ENCODE measurements at places on chromosomes 16 and 17.

DNA sequence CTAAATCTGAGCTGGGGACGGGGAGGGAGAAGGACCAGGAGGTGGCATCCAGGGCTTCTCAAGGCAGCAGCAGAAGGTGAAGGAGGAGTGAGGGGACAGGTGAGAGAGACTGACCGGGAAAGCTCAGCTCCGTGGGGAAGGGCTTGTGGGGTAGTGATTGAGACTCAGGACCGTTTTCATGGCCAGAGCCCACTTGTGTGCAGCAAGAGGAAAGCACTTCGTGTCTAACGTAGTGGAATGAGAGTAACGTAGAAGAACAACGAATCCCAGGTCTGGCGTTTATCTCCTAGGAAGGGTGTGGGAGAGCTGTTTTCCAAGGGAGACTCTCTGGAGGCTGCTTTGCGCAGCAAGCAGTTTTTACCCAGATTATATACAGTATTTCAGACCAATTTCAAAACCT lies 1.3 kb upstream of the CDH3 start:
- DNase-seq: no peak

DNA sequence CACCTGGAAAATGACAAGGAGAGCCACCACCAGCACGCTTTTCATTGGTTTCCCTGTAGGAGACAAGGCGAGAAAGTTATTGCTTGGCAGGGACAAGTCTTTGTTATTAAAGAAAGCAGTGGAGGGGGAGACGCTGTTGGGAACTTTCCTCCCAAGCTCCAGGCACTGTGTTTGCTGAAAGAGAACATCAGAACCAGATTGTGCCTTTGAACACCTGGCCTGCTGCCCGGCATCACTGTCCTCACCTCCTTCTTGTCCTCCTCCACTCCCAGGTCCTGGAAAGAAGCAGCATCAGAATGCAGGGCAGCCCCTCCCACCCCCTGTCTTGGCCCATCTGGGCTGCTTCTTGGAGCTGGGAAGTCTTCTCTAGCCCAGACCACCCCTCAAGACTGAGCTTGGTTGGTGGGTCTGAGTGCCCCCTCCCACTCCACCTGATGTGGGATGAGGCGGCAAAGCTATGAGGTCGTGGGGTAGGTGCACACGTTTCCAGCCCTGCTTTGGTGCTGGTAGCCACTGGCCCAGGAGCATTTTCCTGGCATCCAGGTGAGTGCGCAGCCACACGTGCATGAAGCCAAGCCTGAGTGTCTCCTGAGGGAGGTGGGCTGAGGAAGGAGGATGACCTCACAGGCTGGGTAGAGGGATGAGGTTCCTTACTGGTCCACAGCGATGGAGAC lies 6.2 kb downstream of the CCR7 start:
- no peak for DNase-seq

DNA sequence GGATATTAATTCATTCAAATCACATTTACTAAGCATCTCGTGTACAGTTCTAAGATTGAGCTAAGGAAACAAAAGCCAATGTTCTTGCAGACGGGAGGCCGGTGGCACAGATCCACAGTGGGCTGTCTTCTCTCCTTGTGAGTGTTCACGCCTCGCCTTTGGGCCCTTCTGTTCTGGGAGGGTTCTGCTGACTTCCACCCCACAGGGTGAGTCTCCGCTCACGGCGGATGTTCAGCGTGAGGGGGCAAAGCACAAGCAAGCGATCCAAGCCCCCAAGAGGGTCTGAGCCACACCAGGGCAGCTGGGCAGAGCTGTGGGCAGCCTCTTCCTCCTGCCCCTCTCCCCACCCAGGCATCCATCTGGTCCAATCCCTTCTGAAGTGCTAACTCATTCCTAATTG lies 84.3 kb upstream of the DOC2B start:
- no peak for DNase-seq

GRCh38 chr16:10838621-10839278 lies 20.2 kb upstream of the TVP23A start:
- no peak for DNase-seq

GRCh38 chr16:1019231-1020090 lies 37.9 kb downstream of the SOX8 start:
- DNase-seq: no peak

- no peak for DNase-seq
Observed at GRCh38 chr17:72846399-72846798, 246.1 kb downstream of the SLC39A11 start.

DNA sequence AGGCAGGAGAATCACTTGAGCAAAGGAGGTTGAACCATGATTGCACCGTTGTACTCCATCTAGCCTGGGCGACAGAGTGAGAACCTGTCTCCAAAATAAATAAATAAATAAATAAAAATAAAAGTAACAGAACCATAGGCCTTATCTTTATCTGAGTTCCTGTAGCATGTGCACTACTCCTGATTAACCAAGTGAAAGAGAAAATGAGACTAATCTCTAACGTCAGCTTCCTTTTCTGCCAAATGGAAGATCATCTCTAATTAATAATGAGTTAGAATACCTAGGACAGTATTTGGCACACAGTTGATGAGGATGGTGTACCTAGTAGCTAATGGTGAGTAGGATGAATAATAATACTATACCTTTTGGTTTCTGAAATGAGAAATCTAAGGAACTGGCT lies 520.4 kb downstream of the WWOX start:
- no peak for DNase-seq

DNA sequence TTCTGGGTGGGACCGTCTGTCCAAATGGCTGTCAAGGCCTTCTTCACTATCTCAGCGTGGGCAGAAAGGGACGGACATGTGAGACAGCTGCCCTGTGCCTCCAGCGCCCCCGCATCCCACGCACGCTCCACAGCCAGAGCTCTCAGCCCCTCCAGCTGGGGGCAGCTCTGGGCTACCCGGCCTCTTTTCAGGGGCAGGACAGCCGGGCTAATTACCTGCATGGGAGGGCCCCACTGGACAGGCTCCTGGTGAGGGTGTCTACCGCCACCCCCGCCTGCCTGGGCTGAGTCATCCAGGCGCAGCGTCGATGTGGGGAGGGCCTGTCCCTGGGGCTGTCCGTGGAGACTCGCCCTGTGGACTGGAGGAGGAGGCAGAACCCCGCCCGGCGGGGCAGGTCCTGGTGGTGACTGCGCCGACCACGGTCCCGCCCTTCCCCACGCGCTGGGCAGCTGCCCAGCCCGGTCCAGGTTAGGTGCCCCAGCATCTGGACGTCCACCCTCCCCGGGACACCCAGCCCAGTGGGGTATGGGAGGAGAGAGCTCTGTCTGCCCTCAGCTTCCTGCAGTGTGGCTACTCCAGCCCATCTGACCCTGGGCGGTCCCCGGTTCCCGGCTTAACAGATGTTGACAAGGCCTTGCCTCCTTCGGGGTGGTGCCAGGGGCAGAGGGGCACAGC lies 5.9 kb upstream of the METRNL start:
- no peak for DNase-seq

GRCh38 chr17:12922120-12922519 lies 95.7 kb downstream of the ELAC2 start:
- no peak for DNase-seq

DNA sequence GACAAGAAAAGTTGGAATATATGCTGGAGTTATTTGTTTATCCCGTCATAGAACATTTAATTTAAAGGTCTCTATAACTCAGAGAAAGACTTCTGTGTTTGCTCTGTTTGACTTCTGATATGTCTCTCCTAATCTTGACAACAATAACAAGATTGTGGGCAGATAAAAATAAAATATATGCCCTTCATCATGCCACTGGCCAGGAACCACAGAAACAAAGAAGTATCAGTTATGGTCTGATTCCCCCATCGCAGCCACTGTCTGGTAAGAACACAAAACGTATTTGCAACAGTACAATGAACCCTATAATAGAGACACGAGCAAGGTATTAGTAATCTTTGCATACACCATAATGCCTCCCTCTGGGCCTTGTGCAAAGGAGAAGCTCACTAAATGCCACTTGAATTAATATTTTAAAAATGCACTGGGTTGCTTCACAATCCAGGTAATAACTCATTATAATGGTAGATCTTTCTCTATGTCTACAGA lies 1498.3 kb downstream of the CDH11 start:
- DNase-seq: no peak

DNA sequence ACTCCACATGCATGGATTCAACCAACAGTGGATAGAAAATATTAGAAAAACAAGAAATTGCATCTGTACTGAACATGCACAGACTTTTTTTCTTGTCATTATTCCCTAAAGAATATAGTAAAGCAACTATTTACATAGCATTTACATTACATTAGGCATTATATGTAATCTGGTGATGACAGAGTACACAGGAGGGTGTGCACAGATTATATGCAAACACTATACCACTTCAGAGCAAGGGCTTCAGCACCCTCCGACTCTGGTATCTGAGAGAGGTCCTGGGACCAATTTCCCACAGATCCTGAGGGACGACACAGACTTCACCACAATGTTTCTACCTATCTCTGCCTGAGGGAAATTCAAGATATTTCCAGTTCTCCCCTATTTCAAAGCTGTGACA lies 25.3 kb upstream of the KCTD5 start:
- DNase-seq: no peak

DNA sequence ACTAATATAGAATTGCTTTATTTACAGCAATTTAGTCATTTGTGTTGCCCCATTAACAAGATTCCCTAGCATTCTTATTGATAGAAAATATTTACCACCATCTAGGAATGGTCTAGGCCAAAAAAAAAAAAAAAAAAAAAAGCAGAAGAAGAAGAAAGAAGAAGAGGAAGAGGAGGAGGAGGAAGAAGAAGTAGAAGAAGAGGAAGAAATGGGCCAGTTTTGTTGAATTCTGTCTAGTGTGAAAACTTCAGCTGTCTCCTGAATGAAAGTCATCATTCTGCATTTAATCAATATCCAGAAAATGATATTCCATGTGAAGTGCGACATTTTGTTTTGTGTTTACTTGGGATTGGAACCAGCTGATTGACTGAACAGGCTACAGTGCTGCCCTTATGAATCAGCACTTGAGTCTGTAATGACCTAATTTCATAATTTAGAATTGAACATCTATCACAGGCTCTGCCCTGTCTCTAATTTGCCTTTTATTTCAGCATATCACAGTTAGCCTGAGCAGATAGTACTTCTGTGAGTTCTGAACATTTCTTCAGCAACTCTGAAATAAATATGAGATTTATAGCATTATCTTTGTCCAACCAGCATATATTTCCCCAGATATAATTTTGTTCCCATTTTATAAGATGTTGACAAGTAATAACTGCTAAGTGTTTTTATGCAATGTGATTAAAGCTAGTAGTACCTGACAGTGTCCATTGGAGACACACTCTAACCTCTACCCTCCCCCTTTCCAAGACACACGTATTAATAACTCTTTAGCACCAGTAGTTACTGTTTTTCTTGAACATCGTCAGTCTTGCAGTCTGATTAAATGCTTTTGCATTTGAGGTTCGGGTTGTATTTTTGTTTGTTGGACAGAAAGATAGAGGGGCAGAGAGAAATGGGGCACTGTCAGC lies 5.9 kb downstream of the ANKFN1 start:
- DNase-seq: no peak

GRCh38 chr17:78108726-78109488 lies 19.6 kb downstream of the TMC6 start:
- no peak for DNase-seq

GRCh38 chr17:42406615-42407288 lies 16.3 kb downstream of the CAVIN1 start:
- DNase-seq: no peak

DNA sequence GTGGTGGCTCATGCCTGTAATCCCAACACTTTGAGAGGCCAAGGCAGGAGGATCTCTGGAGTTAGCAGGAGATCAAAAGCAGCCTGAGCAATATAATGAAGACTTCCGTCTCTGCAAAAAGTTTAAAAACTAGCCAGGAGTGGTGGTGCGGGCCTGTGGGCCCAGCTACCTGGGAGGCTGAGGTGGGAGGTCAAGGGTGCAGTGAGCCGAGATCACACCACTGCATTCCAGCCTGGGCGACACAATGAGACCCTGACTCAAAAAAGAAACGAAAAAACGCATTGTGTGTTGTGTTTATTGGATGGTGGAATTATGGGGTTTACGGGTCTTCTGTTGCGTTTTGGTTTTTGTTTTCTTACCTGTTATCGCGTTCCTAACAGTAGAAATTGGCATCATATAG lies 863 bp upstream of the DDX19A start:
- no peak for DNase-seq

DNA sequence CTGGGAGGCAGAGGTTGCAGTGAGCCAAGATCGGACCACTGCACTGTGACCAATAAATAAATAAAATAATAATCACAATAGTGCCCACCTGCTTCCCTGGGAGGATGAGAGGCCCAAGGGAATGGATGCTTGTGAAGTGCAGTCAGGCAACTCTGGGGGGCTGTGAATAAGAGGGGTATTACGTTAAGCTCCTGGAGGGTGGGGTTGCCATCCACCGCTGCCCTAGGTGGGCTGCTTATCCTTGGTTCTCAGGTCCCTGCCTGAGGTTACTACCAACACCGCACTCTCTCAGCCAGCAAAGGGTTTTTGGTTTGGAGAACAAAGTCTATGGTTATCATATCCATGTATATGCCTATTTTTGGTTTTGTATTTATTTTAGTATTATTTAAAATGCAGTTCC lies 48.6 kb upstream of the CBFA2T3 start:
- no peak for DNase-seq

All from CD4-positive, alpha-beta T cell (primary cell).